ENCODE measurements at places on chromosomes 6 and 20. TPM values are rescaled to one million over a fixed set of nuclear protein-coding genes. Genes with fewer than 3 reads are reported as not detected.

Gene EEF1A1
- total RNA-seq: 10,069 TPM

Gene ZC2HC1B
- not detected for total RNA-seq

Gene KIAA0408
- 0.90 TPM for total RNA-seq

GRCh38 chr6:9520417-9521151 lies 894.3 kb downstream of the TFAP2A start:
- DNase-seq: no peak

DNA sequence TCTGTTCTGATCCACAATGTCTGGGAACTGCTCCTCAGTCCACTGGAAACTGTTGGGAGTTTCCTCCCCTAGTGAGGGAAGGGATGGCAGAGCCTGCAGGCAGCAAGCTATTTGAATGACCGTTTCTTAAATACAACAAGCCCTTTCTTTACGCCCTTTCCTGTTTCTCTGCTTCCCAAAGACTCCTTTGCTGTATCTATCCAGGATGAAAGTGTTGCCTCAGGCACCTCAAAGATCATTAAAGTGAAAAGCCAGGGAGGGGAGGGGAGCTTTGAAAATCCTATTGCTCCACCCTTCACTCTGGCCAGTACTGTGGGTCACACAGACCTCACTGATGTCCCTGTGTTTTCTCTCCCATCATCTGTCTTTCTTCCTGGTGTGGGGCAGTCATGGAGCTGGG lies 213.1 kb downstream of the RNF144B start:
- no peak for DNase-seq

DNA sequence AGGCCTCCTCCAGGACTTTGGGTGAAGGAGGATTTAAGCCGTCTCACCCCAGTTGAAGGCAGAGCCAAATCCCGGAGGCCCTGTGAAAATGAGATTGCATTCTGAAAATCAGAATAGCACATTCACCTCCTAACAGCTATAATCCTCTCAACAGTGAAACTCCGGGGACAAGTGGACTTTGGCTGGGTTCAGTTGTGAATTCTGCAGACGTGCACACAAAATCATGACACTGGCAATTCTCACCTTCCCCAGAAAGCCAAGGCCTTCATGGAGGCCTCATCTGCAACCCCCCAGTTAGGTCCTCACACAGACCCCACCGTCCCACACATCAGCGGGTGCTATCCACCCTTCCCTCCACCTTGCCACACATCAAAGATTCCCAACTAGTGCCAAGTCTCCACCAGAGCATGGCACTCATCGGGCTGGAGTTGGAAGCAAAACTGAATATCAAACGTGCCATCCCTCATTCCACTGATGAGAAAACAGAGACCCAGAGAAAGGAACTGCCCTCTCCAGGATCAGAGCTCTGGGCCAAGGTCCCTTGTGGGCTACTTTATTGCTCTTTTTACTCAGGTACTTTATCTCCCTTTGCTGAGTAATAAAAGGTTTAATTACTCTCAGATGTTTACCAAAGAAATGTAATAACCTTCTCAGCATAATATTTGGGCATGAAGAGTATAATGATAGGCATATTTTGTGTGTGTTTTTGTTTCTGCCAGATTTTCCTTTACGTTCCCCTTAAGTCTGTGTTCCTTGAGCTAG lies 4.8 kb upstream of the BTNL2 start:
- DNase-seq: no peak

DNA sequence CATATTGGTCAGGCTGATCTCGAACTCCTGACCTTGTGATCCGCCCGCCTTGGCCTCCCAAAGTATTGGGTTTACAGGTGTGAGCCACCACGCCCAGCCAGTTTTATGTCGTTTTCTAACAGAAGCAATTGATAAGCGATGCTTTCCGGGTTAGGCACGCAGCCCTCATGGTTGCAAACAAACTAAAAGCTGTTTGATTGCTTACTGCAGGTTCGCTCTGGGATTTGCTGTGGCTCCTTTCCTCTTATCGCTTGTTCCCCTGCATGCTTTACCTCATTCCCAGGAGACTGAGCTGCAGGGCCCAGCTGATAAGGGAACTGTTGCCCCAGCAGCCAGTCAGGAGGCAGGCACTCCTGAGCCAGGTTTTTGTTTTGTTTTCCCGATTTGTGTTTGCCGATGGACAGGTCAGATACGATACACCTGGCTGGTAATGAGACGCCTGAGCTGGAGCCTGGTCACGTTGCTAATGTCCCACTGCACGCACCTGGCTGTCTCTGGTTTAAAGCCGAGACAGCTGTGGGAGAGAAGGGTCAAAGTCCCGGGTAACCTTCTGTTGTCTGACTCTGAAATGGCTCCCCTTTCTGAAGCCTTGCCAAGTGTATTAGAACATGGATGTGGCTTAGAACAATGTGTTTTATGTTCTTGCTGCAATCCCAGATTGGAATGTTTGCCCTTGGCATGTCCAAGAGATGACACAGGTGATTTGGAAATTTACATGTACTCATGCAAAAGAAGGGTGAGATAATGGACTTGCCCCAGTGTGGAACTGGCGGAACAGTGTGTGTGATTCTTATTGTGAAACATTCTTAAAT lies 19.9 kb downstream of the DSP start:
- no peak for DNase-seq

All from Panc1 (cell line).